ENCODE measurements at places on chromosomes 2 and 18.

- no peak for DNase-seq
These were observed 51.0 kb downstream of the PPP4R1 start for GRCh38 chr18:9563331-9563730.

GRCh38 chr2:200422532-200423261 lies 87.2 kb downstream of the KCTD18 start:
- DNase-seq: no peak

GRCh38 chr2:238587776-238588660 lies 161.3 kb downstream of the ASB1 start:
- DNase-seq: no peak

GRCh38 chr18:58297198-58297597 lies 253.2 kb downstream of the NEDD4L start:
- no peak for DNase-seq

- DNase-seq: no peak
These were observed 246.2 kb downstream of the LNPK start for GRCh38 chr2:175755656-175756386.

- DNase-seq: no peak
These were observed 18.3 kb upstream of the LNPK start for GRCh38 chr2:176020400-176020799.

DNA sequence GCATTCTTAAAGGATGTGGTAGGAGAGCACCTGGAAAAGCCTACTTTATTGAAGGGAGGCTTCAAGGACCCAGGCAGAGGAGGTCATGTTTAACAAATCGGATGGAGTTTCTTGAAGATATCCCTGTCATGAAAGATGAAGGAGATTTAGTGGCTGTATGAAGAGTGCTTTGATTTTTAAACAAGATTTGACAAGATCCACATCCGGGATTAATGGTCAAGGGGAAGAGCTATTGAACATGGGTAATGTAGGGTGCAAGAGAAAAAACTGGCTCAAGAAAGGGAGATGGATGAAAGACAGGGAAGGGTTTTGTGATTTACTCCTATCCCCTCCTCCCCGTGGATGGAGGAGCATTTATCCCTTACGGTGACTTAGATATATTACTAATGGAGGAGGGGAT lies 113.1 kb upstream of the OSR1 start:
- DNase-seq: no peak
